Stimulated activated CD4-positive, alpha-beta T cell treated with anti-CD3 and anti-CD28 coated beads, Interleukin-1b, Interleukin-23, amount 100 ng/mL, for 1 hour (primary cell): ENCODE measurements at places on chromosomes 4 and X.

GRCh38 chr4:185879666-185880312 is 67.8 kb upstream of the SORBS2 start:
- DNase-seq, result no peak

GRCh38 chr4:15875663-15876460 is 62.7 kb downstream of the FGFBP1 start:
- DNase-seq, result no peak

GRCh38 chrX:327660-328126 is 9.1 kb upstream of the GTPBP6 start:
- no peak for DNase-seq

GRCh38 chrX:106249706-106250379 is 81.7 kb downstream of the PWWP3B start:
- DNase-seq, result no peak

- DNase-seq, result no peak
These were observed 22.9 kb upstream of the TRIM2 start for GRCh38 chr4:153181293-153181692.

DNA sequence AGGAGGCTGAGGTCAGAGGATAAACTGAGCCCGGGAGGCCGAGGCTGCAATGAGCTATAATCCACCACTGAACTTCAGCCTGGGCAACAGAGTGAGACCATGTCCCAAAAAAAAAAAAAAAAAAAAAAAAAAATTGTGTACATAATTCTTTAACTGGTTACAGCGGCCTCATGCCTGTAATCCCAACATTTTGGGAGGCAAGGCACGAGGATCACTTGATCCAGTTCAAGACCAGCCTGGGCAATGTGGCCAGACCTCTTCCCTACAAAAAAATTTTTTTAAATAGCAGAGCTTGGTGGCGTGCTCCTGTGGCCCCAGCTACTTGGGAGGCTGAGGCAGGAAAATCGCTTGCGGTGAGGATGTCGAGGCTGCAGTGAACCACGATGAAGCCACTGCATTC is 9.3 kb downstream of the KLHL15 start:
- no peak for DNase-seq
